Stimulated activated CD8-positive, alpha-beta memory T cell treated with anti-CD3 and anti-CD28 coated beads, Interleukin-4, amount 100 ng/mL, for 1 hour (primary cell): ENCODE measurements at places on chromosomes 4 and X.

DNA sequence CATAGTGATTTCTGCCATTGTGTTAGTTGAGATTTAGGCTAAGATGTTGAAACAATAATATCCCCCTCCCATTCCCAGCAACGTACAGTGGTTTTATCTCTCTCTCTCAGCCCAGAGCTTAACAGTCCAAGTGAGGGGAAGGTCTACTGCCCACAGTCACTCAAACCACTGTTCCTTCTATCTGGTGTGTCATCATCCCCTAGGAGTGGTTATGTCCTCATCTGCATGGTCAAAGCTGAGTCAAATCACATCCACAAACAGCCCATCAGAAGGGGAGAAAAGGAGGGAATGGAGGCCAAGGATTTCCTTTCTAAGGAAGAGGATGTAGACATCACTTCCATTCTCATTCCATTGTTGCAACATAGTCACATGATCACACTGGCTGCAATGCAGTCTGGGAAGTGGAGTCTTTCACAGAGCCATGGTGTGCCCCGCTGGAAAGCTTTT, 42.8 kb upstream of the CHRNA9 start:
- DNase-seq: no peak

DNA sequence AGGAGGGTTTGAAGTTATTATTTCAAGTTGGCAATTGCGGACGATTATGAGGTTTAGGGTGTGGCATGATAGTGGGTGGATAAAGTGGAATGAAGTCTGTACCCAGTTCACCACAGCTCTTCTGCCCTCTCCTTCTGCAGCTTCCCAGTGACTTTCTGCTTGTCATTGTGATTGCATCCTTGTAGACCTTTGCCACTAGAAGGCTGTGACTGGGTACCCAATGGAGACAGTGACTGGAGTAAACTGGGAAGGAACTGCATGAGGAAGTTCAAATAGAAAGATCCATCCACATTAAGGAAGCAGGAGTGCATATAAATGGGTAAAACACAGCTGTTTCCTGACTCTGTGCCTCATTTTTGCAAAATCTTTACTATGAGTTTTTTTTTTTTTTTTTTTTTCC, 53.5 kb upstream of the SPANXN3 start:
- no peak for DNase-seq

DNA sequence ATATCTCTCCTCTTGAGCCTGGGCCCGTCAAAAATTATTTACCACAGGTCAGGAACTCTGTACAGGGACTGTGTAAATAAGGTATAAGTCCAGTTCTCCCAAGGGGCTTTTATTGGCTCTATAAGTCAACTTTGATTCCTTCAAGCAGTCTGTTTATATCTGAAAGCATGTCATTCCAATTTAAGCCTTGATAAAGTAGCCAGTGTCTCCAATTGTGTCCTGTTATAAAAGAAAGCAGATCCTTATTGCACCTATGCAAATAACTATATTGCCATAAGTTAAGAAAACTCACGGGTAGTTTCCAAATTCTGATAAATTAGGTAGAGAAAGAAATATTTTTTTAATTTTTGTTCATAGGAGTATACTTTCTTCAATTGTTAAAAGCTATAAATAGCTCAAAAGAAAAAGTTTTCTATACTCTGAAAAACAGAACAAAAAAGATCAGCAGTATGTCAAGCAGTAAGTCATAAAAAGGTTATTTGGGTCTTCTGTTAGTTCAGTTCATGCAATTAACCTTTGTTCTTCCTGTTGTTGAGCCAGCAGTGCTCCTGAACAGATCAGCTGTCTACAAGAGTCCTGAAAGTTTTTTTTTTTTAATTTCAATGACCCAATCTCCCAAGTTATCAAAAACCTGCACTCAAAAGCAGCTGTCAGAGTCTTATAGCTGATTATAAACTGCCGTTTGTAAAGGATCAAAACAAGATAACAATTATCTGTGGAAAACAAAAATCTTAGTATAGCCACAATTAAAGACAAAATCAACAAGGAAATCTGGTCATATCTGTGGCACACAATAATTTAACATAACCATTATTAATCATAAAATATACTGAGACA, 178.4 kb upstream of the GALNT7 start:
- DNase-seq: no peak

GRCh38 chrX:111375747-111376146, 36.2 kb downstream of the DCX start:
- no peak for DNase-seq

DNA sequence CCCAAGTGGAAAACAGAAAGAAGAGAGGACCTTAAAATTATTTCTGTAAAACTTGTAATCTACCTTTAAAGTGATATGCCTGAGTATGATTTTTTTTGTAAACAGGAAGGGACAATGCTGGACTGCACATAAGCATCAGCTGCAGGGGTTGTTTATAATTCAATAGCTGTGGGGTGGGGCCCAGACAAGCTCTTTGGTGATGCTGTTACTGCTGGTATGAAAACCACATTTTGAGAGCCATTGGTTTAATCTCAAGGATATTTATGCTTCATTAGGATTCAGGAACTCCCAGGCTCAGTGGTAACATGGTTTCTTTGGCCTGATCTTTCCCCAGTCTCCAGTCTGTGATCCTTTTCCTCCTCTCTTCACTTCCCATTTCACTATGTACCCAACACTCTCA, 34.3 kb upstream of the GRPR start:
- no peak for DNase-seq

DNA sequence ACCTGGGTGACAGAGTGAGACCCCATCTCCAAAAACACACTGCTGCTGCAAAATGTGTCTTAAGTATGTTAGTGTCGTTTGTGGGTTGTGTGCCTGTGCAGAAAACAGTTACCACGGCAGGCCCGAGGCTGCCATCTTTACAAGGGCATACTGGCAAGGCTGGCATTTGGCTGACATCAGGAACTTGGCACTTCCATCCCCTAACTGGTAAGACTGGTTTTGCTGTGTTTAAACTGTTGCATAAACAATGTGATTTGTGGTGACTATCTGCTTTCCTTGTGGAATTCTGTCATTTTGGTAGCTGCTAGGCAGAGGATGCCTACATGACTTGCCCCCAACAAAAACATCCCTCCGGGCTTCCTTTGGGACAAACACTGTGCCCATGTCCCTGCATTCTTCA, 12.3 kb downstream of the LRP2BP start:
- DNase-seq: no peak

DNA sequence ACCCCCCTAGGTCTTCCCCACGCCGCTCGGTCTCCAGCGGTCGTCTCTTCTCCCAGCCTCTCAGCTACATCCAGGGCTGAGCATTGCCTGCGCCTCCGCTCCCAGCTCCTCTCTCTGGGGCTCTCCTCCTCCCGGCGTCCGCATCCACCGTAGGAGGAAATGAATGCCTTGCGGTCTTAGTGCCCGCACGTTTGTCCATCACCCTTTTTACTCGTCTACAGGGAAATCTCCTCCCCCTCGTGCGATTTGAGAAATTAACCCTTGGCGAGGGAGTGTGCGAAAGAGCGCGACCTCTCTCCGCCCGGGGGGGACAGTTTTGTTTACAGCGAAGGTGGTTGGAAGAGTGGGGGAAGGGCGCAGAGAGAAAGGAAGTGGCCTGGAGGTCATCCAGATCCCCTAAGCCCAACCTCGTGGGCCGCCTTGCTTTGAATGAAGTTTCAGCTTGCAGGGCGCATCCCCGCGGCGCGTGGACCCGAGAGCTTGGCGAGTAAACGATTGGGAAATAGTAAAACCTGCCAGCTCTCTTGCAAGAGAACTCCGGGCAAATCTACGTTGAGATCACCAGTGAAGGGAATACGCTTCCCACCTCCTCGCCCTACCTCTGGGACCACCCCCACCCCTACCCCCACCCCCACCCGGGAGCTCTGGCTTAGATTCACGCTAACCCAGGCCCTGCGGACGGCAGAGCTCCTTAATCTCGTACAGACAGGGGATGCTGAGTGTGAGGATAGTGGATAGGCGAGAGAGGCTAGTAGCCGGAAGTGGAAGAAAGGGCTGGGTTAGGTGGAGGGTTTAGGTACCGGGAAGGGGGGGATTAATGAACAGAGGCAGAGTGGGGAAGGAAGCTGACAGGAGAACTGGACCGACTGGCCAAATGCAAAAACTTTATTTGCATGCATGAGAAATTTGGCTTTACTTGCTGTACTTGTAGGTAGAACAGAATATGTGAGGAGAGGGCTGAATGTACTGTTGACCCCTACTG, at the start of gene ELOVL6:
ELOVL6 (minus strand) TSS at position 181 of the 982 bp plus-strand sequence. CDS start 280 bp downstream, outside the sequence.
- DNase-seq: no peak

GRCh38 chrX:140088438-140088837, 123.1 kb upstream of the CXorf66 start:
- DNase-seq: no peak

DNA sequence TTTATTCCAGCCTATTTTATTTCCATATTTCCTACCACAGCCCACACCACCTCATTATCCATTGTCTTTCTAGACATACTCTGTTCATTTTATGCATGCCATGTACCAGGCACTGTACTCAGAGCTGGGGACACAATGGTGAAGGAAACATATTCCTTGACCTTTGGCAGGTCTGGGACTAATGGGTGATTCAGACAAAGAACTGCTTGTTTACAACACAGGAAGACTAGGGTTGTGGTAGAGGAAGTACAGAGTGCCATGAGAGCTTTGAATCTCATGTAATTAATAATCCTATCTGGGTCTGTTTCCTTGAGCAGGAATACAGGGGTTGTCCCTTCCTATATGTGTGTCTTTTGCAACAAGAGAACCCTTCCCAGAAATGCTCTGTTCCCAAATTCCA, 75.1 kb upstream of the NUDT10 start:
- DNase-seq: no peak

DNA sequence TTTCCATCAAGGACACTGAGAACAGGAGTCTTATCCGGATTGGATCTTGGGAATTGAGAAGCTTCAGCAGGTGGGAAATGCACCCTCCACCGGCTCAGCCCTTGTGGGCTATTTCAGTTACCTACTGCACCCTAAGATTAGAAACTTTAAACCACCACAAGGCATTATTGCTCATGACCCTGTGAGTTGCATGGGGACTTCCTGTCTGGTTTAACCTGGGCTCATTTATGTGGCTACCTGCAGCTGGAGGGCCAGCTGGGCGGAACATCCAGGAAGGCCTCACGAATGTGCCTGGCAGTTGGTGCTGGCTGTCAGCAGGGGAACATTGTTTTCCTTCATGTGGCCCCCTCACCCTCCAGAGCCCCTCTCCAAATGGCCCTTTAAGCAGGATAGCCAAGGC, 164.1 kb downstream of the DEFB131A start:
- DNase-seq: no peak

DNA sequence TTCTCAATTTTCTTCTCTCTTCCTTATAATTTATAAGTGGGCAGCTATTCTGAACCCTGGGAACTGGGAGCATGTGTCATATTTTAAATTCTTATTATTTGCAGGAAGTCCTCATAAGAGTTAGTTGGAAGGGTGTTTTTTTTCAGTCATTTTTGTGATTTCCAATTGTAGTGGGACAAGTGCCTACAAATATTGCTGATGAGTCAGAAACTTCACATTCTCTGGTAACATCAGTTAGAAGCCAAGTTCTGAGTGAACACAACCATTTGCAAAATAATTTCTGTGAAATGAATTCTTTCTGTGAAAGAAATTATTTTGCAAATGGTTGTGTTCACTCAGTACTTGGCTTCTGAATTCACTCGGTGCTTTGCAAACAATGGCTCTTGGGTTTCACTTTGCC, 20.8 kb upstream of the NWD2 start:
- no peak for DNase-seq

DNA sequence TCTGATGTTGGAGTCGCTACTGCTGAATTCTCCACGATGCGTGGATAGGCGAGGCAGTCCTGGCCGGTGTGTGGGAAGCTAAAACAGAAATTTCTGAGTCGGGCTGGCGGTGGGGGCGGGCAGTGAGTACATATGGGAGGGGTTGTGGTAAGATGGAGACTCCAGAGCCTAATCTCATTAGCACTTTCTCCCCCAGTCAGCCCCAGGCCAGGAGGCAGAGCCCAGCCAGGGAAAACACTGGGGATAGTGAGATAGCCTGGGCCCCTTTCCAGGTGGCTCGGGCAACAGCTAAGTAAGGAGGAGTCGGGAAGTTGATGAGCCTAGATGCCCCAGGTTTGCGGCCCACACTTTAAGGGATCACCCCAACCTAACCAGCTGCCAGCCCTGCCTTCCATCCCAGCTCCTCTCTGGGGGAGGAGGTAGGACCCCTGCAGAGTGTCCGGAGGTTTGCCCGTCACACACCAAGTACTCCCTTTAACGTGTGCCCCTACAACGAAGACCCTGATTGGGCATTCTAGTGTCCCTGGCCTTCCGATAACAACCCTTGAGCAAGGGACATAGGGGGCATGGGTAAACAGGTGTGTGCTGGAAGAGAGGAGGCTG, 2.4 kb upstream of the LOC101059915 start:
- DNase-seq: no peak

DNA sequence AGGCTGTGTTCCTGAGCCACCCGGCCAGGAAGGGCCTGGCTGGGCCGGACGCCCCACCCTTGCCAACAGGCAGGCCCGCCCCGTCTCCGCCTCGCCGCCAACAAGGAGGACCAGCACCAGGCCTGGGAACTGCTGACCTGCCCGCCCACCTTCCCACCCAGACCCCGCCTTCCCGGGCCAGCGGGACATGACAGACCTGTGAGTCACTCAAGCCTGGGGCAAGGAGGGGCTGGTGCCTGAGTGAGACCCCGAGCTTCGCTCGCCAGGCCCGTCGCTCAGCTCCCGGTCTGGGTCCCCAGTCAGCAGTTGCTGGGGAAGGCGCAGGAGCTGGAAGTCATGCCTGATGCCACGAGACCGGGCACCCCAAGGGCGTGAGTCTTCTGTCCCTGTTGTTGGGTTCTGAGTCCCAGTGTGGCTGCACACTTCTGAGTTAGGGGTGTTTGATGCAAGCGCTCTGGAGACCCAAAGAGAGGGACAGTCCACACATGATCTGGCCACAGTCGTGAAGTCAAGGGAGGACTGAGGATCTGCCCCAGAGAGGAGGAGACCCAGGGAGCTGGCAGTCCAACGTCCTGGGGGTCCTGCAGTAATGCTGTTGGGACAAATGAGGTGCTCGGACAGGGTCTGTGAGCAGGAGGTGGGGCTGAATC, at the start of gene DNASE1L1:
DNASE1L1 (minus strand) TSS at position 33 of the 650 bp plus-strand sequence. CDS start 3,686 bp downstream, outside the sequence.
- no peak for DNase-seq

DNA sequence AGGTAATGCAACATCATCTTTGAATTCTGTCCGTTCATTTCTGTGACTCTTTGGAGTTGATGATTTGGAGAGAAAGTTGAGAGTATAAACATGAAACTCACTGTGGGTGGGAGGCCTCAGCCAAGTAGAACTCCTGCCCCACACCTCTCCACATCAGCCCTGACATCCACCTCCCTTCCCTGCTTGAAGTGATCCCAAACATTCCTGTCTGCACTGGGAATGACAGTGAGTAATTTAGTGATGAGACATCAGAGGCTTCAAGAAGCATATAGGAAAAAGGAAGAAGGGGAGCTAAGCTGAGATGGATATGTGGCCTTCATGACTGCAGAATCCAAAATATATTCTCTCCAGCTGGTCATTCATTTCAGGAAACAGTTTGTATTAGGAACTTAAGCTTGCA, 151.8 kb downstream of the SPATA18 start:
- DNase-seq: no peak
